ENCODE measurements at places on chromosomes 2 and 18.

- DNase-seq: no peak
These were observed 71.3 kb downstream of the PHLPP1 start for GRCh38 chr18:62786689-62787088.

- no peak for DNase-seq
These were observed 54.2 kb downstream of the INPP4A start for GRCh38 chr2:98498703-98499440.

DNA sequence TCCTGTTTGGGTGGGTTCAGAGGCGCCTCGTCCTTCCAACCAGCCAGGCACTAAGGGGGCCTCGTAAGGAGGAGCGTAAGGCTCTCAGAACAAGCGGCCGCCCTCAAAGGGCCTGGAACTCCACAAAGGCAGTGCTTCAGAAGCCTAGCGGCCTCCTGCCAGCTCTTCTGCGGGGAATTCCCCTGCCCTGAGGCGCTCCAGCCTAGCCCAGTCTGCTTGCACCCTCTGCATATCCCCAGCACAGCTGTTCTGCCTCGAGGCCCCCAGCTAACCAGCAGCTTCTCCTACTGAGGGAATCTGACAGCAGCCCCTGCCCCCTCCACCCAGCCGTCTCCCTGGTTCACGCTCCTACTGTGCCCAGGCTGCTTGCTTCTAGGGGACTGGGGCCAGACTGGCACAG lies 265.9 kb downstream of the TFCP2L1 start:
- no peak for DNase-seq

GRCh38 chr2:169110419-169110818 lies 41.1 kb downstream of the DHRS9 start:
- DNase-seq: no peak

- DNase-seq: no peak
These were observed 27.1 kb upstream of the ZNF516 start for GRCh38 chr18:76522122-76522503.

DNA sequence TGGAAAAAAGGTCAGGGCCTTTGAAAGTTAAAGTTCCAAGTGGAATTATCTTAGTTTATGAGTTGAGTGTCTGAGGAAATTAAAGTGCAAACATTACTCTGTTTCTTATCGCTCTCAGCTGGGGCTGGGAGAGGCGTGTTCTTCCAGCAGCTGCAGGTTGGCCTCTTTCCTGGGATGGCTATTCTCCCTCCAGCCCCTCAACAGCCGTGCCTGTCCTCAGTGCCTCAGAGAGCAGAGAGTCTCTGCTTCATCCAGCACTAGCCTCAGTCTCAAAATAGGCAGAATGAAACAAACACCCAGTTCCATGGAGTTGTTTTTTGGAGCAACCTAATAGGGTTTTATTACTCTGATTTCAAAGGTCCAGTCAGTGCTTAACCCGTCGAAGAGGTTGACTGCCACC lies 298.1 kb downstream of the GALR1 start:
- DNase-seq: no peak
